ENCODE measurements at places on chromosomes 3 and 15. TPM values are rescaled to one million over a fixed set of nuclear protein-coding genes. Genes with fewer than 3 reads are reported as not detected.

The REC114 gene
- total RNA-seq = not detected

The CYP8B1 gene
- total RNA-seq = not detected

DNA sequence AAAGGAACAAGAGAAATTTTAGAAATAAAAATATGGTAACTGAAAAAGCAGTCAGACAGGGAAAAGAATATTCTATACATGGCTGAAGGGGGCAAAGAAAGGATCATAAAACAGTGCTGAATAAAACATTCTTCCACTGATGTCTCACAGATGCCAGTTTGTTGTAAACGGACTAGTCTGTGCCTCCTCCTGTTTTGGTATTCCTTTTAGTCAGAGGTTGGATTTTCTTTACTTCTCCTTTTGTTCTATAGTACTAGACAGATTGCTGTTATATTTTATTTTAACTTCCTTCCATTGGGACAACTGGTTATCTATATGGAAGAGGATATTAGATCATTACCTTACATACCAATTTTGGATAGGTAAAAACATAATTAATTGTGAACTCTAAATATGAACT, 16.0 kb upstream of the GNB5 start:
- no peak for DNase-seq

- no peak for DNase-seq
Measured at GRCh38 chr3:156599089-156599874, 44.4 kb upstream of the SSR3 start.

DNA sequence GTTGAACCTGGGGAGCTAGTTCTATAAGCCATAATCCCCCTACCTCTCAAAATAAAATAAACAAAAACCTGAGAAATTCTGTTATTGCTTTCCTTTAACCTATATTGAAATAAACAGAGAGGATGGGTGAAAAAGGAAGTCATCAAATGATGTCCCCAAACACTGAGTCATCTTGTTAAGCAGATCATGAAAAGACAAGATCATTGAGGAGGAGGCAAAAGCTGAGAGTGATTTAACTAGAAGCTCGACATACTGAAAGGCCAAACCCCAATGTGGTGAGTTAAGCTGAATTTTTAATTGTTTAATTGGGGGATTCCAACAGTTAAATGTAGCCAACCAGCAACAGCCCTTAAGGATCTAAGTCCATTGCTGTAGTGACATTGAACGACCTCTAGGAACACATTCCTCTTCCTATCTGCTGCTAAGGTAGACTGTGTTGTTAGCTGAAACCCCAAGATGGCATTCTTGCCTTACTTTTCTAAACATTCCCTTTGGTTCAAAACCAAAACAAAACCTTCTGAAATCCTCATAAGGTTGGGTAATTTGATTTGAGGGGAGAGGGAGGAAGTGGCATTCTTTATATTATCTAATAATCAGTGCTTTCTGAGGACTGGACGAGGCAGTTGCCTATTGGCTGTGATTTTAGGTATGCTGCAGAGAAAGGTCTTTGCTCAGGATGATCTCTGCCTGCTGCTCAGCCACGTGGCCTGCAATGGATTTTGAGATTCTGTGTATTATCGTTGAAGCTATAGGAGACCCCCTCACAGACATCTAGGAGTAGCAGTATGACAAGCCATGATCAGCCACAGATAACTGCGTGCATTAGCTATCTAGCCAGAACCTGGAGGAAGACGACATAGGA, 62.7 kb upstream of the BNIP2 start:
- DNase-seq = no peak

GRCh38 chr3:42224178-42224577, 41.8 kb downstream of the CCK start:
- DNase-seq = no peak
